ENCODE measurements at places on chromosomes 2 and 18.

DNA sequence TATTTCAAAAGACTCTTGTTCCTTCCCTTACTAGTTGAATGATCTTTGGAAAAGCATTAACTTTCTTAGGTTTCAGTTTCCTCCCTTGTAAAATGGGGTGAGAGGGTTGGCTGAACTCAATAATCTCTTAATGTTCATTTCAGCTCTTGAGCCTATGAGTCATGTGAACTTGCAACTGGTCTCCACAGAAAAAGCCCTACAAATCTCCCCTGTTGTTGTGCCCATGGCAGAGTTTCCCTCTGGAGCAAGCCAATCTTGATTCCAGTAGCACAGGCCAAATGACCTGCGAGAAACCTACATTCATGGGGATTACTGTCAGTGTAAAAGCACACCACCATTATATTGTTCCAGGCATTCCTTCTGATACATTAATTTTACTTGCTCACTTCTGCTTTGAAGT is 388.9 kb downstream of the ALK start:
- no peak for DNase-seq

DNA sequence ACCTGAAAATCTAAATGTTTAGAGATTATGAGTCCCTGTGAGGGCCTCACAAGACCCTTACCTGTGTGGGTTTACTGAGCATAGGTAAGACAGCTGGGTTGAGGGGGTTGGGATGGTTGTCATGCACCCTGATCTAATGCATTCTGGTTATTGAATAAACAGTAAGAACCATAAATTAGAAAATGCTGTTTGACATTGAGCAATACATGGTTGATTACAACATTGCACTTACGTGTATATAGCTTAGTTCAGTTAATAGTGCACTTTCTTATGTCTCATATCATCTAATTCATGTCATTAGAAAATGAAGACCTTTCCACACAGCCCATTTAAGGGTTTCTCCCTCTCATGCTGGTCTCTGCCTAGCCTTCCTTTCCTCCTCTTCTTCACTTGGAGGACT is 253.5 kb upstream of the ATP5MC3 start:
- DNase-seq = no peak

DNA sequence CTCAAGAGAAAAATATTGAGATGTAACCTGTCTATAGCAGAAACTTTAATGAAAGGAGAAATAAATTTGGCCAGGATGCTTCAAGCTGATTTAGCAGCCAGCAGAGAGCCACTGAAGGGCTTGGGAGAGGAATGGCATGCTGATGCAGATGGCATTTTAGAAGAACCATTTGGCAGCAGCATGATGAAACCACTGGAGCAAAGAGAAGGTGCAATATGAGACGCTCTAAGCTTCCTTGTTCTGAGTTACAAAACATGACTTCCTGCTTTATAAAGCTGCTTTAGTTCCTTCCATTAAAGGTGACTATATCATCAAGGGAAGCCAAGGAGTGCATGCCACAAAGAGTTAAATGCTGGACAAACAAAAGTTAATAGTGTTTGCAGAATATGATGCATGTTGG is 189.7 kb downstream of the PID1 start:
- DNase-seq = no peak

DNA sequence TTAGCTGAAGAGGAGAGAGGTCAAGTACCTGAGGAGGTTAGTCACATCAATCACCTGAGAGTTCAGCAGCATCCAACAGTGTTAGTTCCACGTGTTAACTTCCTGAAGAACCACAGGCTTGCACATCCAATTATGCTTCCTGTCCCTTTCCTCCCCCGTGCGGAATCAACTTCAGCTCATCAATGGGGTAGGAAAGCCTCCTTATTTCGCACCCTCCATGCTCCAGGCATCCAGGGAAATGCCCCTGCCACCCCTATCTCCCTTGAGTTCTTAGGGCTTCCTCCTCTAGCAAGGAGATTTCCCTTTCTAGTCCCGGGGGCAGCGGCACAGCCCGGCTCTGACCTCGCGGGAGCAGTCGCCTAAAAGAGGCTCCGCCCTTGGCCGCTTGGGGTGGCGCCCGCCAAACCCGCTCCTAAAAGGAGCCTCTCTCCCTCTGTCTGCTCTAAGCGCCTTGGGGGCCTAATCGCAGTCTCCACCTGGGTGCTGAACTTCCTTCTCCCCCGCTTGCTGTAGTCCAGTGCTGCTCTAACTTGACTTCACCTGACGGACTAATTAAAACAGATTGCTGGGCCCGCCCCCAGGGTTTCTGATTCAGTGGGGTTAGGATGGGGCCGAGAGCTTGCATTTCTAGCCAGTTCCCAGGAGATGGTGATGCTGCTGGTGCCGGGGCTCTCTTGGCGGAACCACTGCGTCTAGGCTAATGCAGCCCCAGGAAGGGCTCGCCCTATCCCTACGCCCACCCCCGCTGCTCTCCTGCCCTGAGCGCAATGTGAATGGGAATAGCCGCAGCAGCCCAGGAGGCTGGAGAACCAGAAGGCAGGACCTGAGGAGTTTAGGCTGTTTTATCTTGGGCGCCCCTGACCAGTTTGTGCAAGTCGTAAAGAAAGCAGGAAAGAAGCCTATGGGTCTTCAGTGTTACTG is 3.4 kb upstream of the TET3 start:
- no peak for DNase-seq

GRCh38 chr2:212249451-212249850 is 289.2 kb downstream of the ERBB4 start:
- DNase-seq = no peak
